Spinal cord (tissue), 10 donors: ENCODE measurements at places on chromosomes 16 and 17. TPM values are rescaled to one million over a fixed set of nuclear protein-coding genes. Genes with fewer than 3 reads are reported as not detected.

Gene SUMO2
- polyA plus RNA-seq: 557 TPM

Gene PIMREG
- polyA plus RNA-seq: 23.0 TPM

GRCh38 chr16:1793578-1794220 lies at the start of gene IGFALS:
Gene IGFALS, minus strand, starts transcription at chr16:1793705. Its CDS starts 53 bp downstream, at chr16:1793652.
- no peak for DNase-seq

- DNase-seq: no peak
Measured at GRCh38 chr17:67830440-67830839, 5.1 kb downstream of the BPTF start.
